GM12864 (cell line): ENCODE measurements at places on chromosomes 3 and 15.

- DNase-seq, result no peak
Measured at GRCh38 chr15:91936927-91937326, 83.4 kb downstream of the SLCO3A1 start.

- DNase-seq, result no peak
Measured at GRCh38 chr3:174219738-174220137, 639.4 kb upstream of the NAALADL2 start.

DNA sequence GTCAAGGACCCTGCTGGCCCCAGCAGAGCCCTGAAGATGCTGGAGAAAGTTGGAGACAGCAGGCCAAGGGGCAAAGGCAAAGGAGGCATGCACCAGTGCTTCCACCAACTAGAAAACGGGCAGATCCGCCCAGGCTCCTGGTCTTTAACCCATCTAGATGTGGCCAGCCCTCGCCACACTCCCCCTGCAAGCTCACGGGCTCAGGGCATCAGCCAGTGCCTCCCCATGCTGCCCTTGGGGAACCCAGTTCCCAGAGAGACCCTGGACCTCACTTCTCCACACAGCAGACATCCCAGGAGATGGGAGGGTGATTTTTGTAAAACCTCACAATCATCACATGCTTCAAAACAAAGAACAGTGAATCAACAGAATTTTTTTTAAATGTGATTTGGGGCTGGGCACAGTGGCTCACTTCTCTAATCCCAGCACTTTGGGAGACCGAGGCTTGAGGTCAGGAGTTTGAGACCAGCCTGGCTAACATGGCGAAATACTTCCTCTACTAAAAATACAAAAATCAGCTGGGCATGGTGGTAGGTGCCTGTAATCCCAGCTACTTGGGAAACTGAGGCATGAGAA lies 24.5 kb downstream of the CYFIP1 start:
- DNase-seq, result no peak

DNA sequence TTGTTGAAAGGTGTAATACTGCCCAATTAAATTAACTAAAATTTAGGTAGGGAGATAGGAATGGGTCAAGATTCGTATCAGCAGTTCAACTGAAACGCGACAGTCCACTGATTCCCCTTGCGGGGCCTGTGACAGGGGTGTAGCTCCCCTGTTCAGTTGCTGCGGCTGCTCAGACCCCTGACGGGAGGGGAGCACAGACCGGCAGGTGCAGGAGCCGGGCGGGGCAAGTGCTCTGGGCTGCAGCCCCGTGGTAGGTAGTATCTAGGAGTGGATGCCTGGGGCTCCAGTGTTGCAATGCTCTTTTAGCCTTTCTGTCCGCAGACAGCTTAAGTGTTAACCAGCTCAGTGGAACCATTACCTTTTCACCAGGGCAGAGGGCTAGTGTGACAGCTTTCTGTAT lies 164.9 kb downstream of the ROBO2 start:
- no peak for DNase-seq

DNA sequence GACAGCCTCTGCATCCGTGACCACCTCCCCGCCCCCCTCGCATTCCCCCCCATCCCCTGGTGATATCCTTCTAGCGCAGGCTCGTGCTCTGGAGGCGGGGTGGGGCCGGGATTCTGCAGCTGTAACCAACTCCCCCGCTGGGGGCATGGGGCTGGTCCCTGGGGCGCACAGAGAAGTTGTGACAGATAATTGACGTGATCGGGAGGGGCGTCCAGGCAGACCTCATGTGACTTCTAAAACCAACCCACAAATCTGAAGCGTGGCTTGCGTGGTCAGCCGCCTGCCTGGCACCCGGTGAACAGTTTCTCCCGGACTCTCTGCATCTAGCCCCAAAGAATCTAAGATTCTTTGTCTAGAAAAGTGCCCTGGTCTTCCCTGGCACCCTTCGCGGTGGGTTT lies 100.6 kb upstream of the IGF1R start:
- DNase-seq, result no peak
